IMR-90 (cell line): ENCODE measurements at places on chromosomes 3 and 15. TPM values are rescaled to one million over a fixed set of nuclear protein-coding genes. Genes with fewer than 3 reads are reported as not detected.

THBS1 gene
- 3,217 and 4,071 TPM in 2 replicates for total RNA-seq

TBL1XR1 gene
- total RNA-seq = 170 and 181 TPM in 2 replicates

PLOD2 gene
- 117 and 225 TPM in 2 replicates for total RNA-seq

SLC26A6 gene
- 11.7 and 11.8 TPM in 2 replicates for total RNA-seq

SCG5 gene
- 7.9 and 8.3 TPM in 2 replicates for total RNA-seq

CPN2 gene
- not detected in 2 replicates for total RNA-seq

NMNAT3 gene
- under 0.01 and 0.36 TPM in 2 replicates for total RNA-seq

SAMMSON gene
- total RNA-seq = not detected in 2 replicates

TPRG1 gene
- 0.56 TPM in 1 of 2 replicates, not detected in the other for total RNA-seq

FETUB gene
- not detected in 2 replicates for total RNA-seq

SPATA12 gene
- total RNA-seq = under 0.01 TPM in 1 of 2 replicates, not detected in the other

RARB gene
- 1.4 TPM in 2 replicates for total RNA-seq

CYP8B1 gene
- not detected in 2 replicates for total RNA-seq

PRR23A gene
- total RNA-seq = not detected in 2 replicates

CSPG5 gene
- total RNA-seq = under 0.01 TPM in 2 replicates

DLEC1 gene
- not detected in 2 replicates for total RNA-seq

KBTBD8 gene
- total RNA-seq = 8.6 and 15.0 TPM in 2 replicates

IL5RA gene
- total RNA-seq = not detected in 2 replicates

POC1A gene
- total RNA-seq = 8.3 and 10.6 TPM in 2 replicates

PARL gene
- 35.5 and 44.2 TPM in 2 replicates for total RNA-seq

CD80 gene
- total RNA-seq = not detected in 2 replicates

PCOLCE2 gene
- 0.54 and 0.56 TPM in 2 replicates for total RNA-seq

TICRR gene
- 3.0 and 3.3 TPM in 2 replicates for total RNA-seq

SCAANT1 gene
- not detected in 2 replicates for total RNA-seq

CSPG4 gene
- 12.4 and 14.7 TPM in 2 replicates for total RNA-seq

IRAK2 gene
- 8.1 and 8.6 TPM in 2 replicates for total RNA-seq

ISLR gene
- under 0.01 TPM in 2 replicates for total RNA-seq

CRYGS gene
- total RNA-seq = 0.36 and 0.56 TPM in 2 replicates

MED12L gene
- total RNA-seq = 0.18 and 0.28 TPM in 2 replicates

PRR20G gene
- not detected in 2 replicates for total RNA-seq

RAB11A gene
- 376 and 462 TPM in 2 replicates for total RNA-seq

ZNF710 gene
- total RNA-seq = 8.2 and 8.9 TPM in 2 replicates

CHRM5 gene
- total RNA-seq = under 0.01 TPM in 2 replicates

ST8SIA2 gene
- not detected in 2 replicates for total RNA-seq

SNRK gene
- total RNA-seq = 20.6 and 23.1 TPM in 2 replicates

ZKSCAN7 gene
- total RNA-seq = 4.7 TPM in 2 replicates

NPAP1 gene
- total RNA-seq = not detected in 2 replicates

IFT80 gene
- total RNA-seq = 16.8 and 36.9 TPM in 2 replicates

EIF4E3 gene
- 0.72 and 0.83 TPM in 2 replicates for total RNA-seq

ISG20 gene
- 0.72 and 1.1 TPM in 2 replicates for total RNA-seq

GAP43 gene
- 0.36 and 0.56 TPM in 2 replicates for total RNA-seq

CHRNA3 gene
- not detected in 2 replicates for total RNA-seq

TERB2 gene
- not detected in 2 replicates for total RNA-seq

PLSCR1 gene
- 5.6 and 11.7 TPM in 2 replicates for total RNA-seq

CCNL1 gene
- 60.9 and 156 TPM in 2 replicates for total RNA-seq

GOLGA6D gene
- total RNA-seq = not detected in 2 replicates

TMEM212 gene
- not detected in 2 replicates for total RNA-seq

PRICKLE2 gene
- total RNA-seq = 14.2 and 16.7 TPM in 2 replicates

ZNF148 gene
- 57.8 and 65.2 TPM in 2 replicates for total RNA-seq

WDR93 gene
- total RNA-seq = not detected in 2 replicates

GUCA1C gene
- total RNA-seq = not detected in 2 replicates

ALDH1L1 gene
- total RNA-seq = not detected in 2 replicates

DNAJA4 gene
- under 0.01 and 0.18 TPM in 2 replicates for total RNA-seq

PGBD4 gene
- total RNA-seq = 1.3 and 1.9 TPM in 2 replicates

SETD5 gene
- total RNA-seq = 50.0 and 62.9 TPM in 2 replicates

TF gene
- not detected in 2 replicates for total RNA-seq

SLC28A2 gene
- not detected in 2 replicates for total RNA-seq

ITGA11 gene
- total RNA-seq = 2.5 and 4.1 TPM in 2 replicates

TATDN2 gene
- 7.8 and 9.0 TPM in 2 replicates for total RNA-seq
